Natural killer cell (primary cell): ENCODE measurements at places on chromosomes 7 and 10.

DNA sequence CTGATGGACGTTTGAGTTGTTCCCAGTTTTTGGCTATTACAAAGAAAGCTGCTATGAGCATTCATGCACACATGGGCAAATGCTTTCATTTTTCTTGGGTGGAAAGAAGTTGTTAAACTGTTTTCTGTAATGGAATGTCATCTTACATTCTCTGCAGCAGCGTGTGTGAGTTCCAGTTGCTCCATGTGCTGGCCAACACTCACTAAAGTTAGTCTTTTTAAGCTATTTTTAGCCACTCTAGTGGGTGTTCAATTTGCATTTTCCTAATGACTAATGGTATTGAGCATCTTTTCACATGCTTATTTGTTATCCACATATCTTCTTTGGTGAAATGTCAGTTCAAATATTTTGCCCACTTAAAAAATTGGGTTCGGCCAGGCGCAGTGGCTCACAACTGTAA, 82.8 kb upstream of the COL13A1 start:
- no peak for DNase-seq

DNA sequence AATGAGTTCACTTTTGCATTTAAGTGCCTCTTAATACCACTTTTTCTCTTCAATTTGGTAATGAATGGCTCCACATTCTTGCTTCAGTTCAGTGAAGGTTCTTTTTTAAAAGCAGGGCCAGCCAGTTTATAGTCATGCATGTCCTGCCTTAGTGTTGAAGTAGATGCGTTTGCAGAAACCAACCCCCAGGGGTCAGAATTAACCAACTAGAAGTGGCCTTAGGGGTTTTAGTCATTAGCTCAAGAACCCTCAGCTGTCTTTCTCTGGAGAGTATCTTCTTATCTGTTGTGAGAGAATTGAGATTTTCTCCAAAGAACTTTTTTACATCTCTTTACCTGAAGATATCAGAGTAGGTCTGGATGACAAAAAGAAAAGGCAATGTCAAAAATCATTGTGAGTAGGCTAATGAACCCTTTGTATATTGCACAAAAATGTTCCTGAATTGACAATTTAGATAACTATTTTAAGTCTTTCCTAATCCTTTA, 82.2 kb downstream of the PIK3CG start:
- DNase-seq = no peak

GRCh38 chr10:101225846-101226421, 3.3 kb downstream of the LBX1 start:
- no peak for DNase-seq

DNA sequence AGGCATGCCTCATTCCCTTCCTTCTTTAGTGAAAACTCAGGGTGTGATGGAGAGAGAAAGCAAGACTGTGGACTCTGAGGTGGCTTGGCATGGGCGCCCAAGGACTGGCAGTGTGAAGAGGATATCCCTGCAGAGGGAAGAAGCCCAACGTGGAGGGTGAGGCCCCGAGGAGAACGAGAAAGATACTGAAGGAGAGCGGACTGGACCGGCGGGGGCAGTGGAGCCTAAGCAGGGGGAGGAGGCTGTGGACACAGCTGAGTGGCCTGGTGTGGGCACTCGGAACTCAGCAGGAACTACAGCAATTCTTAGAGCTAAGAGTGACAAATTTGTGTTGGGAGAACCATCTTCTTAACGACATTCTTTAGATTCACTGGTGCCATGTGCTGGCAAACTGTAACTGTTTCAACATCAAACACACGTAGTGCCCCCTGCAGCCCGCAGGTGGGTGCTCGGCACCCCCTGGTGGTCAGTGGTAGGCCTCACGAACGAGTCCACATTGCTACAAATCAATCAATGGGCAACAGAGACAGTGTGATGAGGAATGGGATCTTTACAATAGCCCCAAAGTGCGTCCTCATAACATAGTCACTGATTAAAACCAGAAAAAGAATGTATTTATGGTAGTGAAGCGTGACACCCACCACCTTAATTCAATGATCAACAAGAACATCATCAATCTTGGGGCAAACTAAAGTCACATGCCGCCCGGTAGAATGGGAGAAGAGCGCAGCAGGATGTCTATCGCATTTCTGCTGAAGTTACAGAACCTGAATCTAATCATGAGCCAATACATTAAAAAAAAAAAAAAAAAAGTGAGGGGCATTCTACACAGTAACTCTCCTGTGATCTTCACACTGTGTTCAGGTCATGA, 2.0 kb upstream of the SFTPA1 start:
- no peak for DNase-seq

DNA sequence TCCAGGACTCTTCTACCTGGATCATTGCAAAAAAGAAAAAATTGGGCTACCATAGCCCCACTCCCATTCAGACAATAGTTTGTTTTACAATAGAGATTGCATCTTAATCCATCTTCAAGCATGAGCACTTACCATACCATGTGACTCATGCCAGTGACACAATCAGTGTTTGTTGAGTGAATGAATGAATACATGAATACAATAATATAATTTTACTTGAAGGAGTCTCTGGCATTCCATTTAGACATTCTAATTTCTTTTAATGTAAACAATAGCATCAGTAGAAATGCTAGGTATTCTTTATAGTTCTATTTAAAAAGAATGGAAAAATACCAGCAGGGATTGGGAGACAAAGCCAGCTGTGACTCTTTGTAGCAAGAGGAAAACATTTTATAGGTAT, 141.6 kb upstream of the AKR1E2 start:
- DNase-seq = no peak
